Activated naive CD8-positive, alpha-beta T cell treated with anti-CD3 and anti-CD28 coated beads for 36 hours (primary cell): ENCODE measurements at places on chromosomes 3 and 15.

DNA sequence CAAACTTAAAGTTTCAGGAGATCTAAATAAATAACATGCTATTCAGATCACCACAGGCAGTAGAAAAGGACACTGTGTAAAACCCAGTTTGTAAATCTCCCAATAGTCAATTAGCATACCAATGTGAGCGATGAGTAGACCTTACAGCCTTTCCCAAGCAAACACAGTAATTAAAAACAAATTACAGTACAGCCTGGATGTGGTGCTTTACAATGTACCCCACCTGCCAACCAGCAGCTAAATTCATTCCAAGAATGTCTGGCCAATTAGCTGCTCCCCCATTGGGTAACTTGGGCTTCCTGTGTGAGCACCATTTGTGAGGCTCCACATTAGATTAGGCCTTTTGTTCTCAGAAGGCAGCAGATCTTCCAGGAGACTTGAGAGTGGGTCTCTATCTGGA, 635.0 kb downstream of the TBL1XR1 start:
- H3K4me1 ChIP-seq = no peaks in the 10 kb centered on the region
- no peaks in the 10 kb centered on the region for H3K36me3 ChIP-seq
- DNase-seq = no peak
- no peaks in the 10 kb centered on the region for H3K27me3 ChIP-seq
- no peak overlapping the region for H3K27ac ChIP-seq

- no peak overlapping the region for H3K4me3 ChIP-seq
- H3K27ac ChIP-seq = no peak overlapping the region
- DNase-seq = no peak
These were observed 27.8 kb downstream of the CA12 start for GRCh38 chr15:63353887-63354286.

GRCh38 chr15:77557564-77557963, 75.1 kb downstream of the LINGO1 start:
- H3K36me3 ChIP-seq = no peaks in the 10 kb centered on the region
- no peak overlapping the region for H3K4me3 ChIP-seq
- no peak for DNase-seq
- peaks cover 14% of the 10 kb centered on the region for H3K27me3 ChIP-seq
- H3K27ac ChIP-seq = no peak overlapping the region

DNA sequence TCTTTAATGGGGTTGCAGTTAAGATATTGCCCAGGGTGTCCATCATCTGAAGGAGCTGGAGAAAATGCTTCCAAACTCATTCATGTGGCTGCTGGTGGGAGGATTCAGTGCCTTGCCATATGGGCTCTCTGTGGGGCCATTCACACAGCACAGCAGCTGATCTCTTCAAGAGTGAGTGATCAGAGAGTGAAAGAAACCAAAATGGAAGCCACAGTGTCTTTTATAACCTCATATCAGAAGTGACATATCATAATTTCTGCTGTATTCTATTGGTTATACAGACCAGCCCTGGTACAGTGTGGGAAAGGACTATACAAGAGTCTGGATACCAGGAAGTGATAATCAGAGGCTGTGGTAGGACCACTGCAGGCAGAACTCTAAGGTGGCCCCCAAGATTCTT, 33.6 kb downstream of the HHLA2 start:
- no peak overlapping the region for H3K4me3 ChIP-seq
- DNase-seq = no peak
- peaks cover 19% of the 10 kb centered on the region for H3K36me3 ChIP-seq
- H3K27ac ChIP-seq = peak overlapping the region; percentile 60
- H3K4me1 ChIP-seq = peaks cover 28% of the 10 kb centered on the region

DNA sequence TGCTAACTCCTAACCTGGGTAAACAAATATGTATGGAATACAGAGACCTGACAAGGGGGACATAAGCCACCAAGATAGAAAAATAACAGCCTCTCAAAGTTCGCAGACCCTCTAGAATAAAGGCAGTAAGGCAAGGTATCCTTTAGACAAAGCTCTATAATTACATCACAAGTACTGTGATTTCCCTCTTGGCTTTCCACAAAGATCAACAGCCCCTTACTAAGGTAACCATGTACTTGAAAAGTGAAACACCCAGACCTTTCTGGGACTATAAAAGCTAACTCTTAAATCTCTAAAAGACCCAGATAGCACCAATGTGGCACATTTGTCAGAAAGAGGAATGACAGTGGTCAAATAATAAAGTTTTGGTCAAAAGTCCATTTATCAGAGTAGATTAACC, 51.9 kb downstream of the TBL1XR1 start:
- peaks cover 60% of the 10 kb centered on the region for H3K4me1 ChIP-seq
- H3K4me3 ChIP-seq = peak overlapping the region; percentile 29
- H3K27me3 ChIP-seq = no peaks in the 10 kb centered on the region
- peak overlapping the region; percentile 83 for H3K27ac ChIP-seq
- no peak for DNase-seq

- H3K4me3 ChIP-seq = peak within 1 kb of the TSS; percentile 93
- peaks cover 4% of the 10 kb centered on the region for H3K27me3 ChIP-seq
- DNase-seq = peak; percentile 76
- H3K36me3 ChIP-seq = peaks cover 27% of the 10 kb centered on the region
- peaks cover 28% of the 10 kb centered on the region for H3K4me1 ChIP-seq
These were observed at the start of gene ATP10A for GRCh38 chr15:25863111-25863967. ATP10A (minus strand) TSS chr15:25863327; CDS start chr15:25863096, 231 bp downstream.

GRCh38 chr3:76034649-76035048, 249.3 kb upstream of the ZNF717 start:
- no peak for DNase-seq
- H3K4me1 ChIP-seq = no peaks in the 10 kb centered on the region
- no peaks in the 10 kb centered on the region for H3K27me3 ChIP-seq
- H3K36me3 ChIP-seq = no peaks in the 10 kb centered on the region

DNA sequence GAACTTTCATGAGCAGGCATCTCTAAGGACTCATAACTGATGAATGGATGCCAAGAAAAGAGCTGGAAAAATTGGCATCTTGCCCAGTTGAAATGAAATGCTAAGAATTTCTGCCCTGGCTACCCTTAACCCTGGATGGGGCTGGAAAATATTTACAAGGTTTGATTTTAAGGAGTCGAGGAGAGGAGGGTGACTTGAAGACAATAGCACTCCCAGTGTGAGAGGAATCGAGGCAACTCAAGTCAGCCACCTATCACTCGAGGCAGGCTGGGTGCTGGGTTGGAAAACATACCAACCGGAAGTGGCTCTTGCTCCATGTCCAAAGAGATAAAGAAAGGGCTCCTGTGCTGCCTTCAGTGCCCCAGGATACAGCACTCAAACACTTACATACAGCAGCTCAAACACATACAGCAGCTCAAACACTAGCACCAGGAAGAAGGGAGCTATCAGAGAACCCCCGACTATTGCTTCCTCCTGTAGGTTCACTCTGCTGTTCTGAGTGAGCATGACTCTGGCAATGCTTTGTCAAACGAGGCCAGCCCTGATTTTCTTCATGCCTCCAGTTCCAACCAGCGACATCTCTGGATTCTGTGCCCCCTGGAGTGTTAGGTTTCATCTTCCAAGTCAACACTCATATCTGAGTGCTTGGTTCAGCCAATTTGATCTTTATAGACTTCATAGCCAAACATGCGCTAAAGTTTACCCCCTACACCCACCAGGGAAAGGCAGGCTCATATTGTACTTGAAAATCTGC, 4.9 kb downstream of the PRICKLE2 start:
- H3K36me3 ChIP-seq = no peaks in the 10 kb centered on the region
- DNase-seq = no peak
- no peaks in the 10 kb centered on the region for H3K4me1 ChIP-seq
- H3K4me3 ChIP-seq = no peak overlapping the region
- H3K27ac ChIP-seq = no peak overlapping the region

GRCh38 chr3:143352850-143353550, 233.4 kb downstream of the CHST2 start:
- no peak for DNase-seq
- H3K27me3 ChIP-seq = no peaks in the 10 kb centered on the region
- no peak overlapping the region for H3K4me3 ChIP-seq
- no peaks in the 10 kb centered on the region for H3K36me3 ChIP-seq
- H3K27ac ChIP-seq = no peak overlapping the region

DNA sequence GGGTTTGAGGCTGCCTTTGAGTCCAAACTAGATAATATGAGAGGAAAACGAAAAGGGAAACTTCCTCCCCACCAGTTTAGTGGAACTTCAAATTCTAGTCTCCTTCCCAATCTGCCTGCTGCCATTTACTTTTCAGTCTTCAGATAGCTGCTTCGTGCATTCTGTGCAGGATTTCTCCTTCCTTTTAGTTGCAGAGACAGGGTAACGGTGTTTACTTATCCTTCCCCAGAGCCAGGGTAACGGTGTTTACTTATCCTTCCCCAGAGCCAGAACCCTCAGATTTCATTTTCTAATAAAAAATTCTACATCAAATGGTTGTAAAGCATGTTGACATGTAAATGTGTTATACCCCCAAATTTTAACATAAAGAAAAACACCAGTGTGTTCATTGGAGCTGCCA, 282.6 kb downstream of the VPS13C start:
- peaks cover 35% of the 10 kb centered on the region for H3K27me3 ChIP-seq
- no peaks in the 10 kb centered on the region for H3K4me1 ChIP-seq
- DNase-seq = no peak
- H3K27ac ChIP-seq = no peak overlapping the region

DNA sequence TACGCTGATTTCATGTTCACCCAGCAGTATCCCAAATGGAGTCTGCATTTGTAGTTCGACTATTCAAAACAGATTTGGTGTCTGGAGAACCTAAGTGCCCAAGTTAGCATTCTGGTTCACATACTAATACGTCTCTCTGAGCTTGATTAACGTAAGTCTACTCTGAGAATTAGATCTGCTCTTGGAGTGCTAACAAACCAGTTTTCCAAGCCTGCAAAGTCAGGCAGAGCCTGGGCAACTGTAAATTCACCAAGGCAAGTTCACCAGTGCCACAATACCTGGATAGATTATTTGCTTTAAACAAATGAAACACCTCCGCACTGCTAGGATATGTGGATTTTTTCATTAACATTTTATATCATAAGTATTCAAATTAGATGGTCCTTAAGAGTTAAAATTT, 912.6 kb downstream of the ROBO1 start:
- no peaks in the 10 kb centered on the region for H3K27me3 ChIP-seq
- H3K36me3 ChIP-seq = no peaks in the 10 kb centered on the region
- H3K27ac ChIP-seq = no peak overlapping the region
- H3K4me3 ChIP-seq = no peak overlapping the region
- DNase-seq = no peak
- peaks cover 4% of the 10 kb centered on the region for H3K4me1 ChIP-seq

- no peak for DNase-seq
- no peak overlapping the region for H3K27ac ChIP-seq
- H3K36me3 ChIP-seq = no peaks in the 10 kb centered on the region
- H3K4me1 ChIP-seq = no peaks in the 10 kb centered on the region
- no peak overlapping the region for H3K4me3 ChIP-seq
These were observed 593.8 kb upstream of the GBE1 start for GRCh38 chr3:82355228-82355627.

- H3K4me1 ChIP-seq = no peaks in the 10 kb centered on the region
- no peak overlapping the region for H3K27ac ChIP-seq
- H3K4me3 ChIP-seq = no peak overlapping the region
- no peak for DNase-seq
- H3K36me3 ChIP-seq = no peaks in the 10 kb centered on the region
These were observed 11.5 kb upstream of the FBXO40 start for GRCh38 chr3:121581691-121582090.

DNA sequence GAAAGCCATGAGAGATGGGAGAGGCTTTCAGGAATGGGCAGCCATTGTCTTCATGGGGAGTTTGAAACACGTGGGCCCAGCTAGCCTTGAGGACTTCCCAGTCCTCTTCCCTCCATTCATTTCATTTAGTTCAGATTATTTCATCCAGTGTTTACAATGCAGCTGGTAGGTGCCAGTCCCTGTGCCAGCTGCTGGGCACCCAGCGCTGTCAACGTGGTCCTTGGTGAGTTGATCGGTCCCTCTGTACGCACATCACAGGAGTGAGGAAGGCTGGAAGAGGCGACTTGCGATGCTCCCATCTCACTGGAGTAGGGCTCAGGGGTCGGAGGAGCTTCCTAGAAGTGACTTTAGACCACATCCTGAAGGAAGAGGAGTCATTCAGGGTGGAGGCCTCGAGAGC, 206.4 kb upstream of the BHLHE40 start:
- no peak overlapping the region for H3K4me3 ChIP-seq
- no peaks in the 10 kb centered on the region for H3K27me3 ChIP-seq
- peaks cover 45% of the 10 kb centered on the region for H3K4me1 ChIP-seq
- peaks cover 48% of the 10 kb centered on the region for H3K36me3 ChIP-seq
- DNase-seq = no peak

GRCh38 chr15:84992157-84992944, 10.7 kb downstream of the PDE8A start:
- H3K27ac ChIP-seq = peak overlapping the region; percentile 69
- peak; percentile 49 for DNase-seq
- peaks cover 10% of the 10 kb centered on the region for H3K36me3 ChIP-seq
- H3K4me3 ChIP-seq = peak overlapping the region; percentile 37
- H3K27me3 ChIP-seq = no peaks in the 10 kb centered on the region

GRCh38 chr3:154280161-154280560, 44.1 kb downstream of the DHX36 start:
- H3K4me1 ChIP-seq = peaks cover 2% of the 10 kb centered on the region
- H3K4me3 ChIP-seq = no peak overlapping the region
- DNase-seq = no peak
- no peaks in the 10 kb centered on the region for H3K27me3 ChIP-seq

DNA sequence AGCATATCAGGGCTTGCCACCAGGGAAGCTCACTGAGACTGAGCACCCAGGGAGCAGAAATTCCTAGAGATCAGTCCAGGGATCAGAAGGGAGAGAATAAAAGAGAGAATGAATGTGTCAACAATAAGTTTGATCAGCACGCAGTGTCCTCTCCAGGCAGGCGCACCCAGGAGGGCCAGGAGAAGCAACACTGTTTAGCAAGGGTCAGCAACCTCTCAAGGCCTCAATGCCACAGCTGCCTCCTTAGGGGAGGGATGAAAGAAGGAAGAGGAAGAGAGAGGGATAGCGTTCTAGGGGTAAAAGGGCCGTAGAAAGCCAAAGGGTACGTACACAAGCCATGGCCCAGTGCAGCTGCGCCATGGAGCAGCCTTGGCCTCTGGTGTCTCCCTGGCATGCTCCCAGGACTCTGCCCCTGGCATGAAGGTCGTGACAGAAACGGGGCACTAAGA, 399.8 kb downstream of the SHQ1 start:
- H3K27me3 ChIP-seq = peaks cover 27% of the 10 kb centered on the region
- H3K27ac ChIP-seq = peak overlapping the region; percentile 13
- no peak for DNase-seq
- peaks cover 32% of the 10 kb centered on the region for H3K4me1 ChIP-seq
- H3K36me3 ChIP-seq = peaks cover 25% of the 10 kb centered on the region
